Activated CD4-positive, CD25-positive, alpha-beta regulatory T cell treated with anti-CD3 and anti-CD28 coated beads, Interleukin-2, amount 50 U/mL, for 72 hours (primary cell): ENCODE measurements at places on chromosomes 12 and 14.

DNA sequence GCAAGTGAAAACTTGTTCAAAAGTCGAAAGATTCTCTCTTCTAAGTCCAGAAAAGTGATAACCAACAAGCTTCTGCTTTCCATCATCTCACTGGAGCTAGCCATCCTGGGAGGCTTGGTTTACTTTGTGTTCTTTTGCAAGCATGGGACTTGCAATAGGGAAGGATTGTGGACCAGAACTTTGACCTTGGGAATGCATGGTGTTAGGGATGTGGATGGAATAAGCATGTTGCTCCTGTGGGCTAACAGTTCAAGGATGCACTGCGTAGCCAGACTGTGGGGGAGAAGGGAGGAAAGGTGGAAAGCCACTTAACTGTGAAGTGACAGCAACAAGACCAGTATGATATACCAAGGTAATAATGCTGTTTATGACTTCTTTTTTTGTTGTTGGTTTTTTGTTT, 28.6 kb downstream of the SOAT2 start:
- no peak for DNase-seq

DNA sequence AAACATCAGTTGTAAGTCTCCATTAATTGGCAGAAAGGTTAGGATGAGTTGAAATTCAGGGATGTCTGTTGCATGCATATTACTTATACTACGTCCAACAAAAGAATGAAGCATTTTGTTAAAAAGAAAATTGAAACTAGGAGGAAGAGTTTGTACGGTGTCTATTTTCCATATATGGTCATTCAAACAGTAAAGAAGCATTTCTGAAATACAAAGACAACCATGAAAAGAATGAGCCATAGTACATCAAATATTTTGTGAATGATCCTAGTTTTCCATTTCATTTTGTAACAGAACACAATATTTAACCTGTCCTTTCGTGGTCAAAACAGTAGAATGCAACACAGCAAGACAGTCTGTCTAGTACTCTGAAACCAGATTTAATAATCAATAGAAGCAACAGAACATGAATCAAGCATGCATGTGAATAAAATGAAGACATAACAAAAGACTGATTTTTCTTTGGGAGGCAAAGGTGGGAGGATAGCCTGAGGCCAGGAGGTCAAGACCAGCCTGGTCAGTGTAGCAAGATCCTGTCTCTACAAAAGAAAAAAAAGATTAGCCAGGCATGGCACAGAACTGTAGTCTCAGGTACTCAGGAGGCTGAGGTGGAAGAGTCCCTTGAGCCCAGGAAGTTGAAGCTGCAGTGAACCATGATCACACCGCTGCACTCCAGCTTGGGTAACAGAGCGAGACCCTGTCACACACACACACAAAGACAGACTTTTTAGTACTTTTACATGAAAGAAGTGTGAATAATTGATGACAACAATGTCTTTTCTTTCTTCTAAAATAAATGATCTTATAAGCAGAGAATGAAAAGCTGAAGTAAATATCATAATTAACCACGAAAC, 156.0 kb downstream of the LRIG3 start:
- no peak for DNase-seq

DNA sequence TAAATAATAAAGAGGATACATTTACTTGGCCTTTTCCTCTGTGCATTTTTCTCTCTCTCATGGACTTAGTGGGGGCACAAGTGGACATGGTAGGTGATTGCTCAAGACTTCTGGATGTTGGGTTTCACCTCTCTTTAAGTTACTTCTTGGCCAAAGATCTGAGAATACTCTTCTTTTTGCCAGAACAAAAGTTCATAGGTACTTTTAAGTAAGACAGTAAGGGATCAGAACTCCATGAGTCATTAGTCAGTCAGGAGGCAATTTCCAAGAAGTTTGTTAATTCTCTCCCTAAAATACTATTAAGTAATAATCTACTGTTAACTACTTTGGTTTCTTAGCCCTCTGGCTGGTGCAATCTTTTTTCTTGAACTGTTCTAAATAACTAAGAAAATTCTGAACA, 84.2 kb downstream of the GRIP1 start:
- DNase-seq: no peak

- no peak for DNase-seq
These were observed 206.6 kb downstream of the CACNA1C start for GRCh38 chr12:2259369-2259768.

DNA sequence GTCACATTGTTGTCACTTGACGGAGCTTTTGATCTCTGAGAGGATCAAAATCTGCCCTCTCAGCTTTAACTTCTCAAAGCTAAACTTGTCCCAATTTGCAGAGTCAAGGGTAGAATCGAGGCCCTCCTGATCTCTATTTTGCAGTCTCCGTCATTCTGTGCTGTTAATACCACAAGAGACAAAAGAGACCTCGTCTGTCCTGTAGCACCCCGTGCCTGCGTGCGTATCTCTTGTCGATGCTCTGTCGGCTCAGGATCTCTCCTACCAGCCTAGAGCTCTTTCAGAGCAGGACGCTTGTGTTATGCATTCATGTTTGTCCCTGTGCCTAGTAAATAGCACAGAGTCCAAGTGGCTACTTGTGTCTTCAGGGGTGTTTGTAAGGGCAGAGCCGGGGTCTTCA, 5.1 kb downstream of the EVL start:
- DNase-seq: no peak

- DNase-seq: no peak
These were observed 251.3 kb upstream of the RPL10L start for GRCh38 chr14:46902837-46903236.

DNA sequence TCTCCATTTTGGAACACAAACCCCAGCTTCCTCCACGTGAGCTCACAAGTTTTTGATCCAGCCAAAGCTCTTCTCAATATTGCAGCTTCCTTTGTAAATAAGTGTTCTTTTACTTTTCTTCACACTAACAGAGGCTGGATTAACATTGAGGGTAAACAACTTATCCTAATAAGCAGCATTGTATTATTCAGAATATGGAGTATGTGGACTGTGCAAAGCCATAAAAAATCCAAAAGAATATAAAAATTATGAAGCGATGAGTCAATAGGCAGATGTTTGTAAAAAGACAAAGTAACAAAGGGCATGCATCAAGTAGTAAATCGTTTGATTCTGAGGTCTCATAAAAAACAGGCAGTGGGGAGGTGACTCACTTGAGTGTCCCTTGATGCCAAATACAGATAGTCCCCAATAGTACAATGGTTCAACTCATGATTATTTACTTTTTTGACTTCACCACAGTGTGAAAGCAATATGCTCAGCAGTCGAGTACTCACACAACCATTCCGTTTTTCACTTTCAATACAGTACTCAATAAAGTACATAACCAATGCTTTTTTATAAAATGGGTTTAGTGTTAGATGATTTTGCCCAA, 23.1 kb upstream of the KCNK10 start:
- no peak for DNase-seq
